ENCODE measurements at places on chromosomes 3 and 15. TPM values are rescaled to one million over a fixed set of nuclear protein-coding genes. Genes with fewer than 3 reads are reported as not detected.

- DNase-seq = no peak
These were observed 977.7 kb downstream of the PLOD2 start for GRCh38 chr3:145183261-145183660.

GRCh38 chr15:68403161-68403941 lies 28.6 kb downstream of the ITGA11 start:
- DNase-seq = no peak

DNA sequence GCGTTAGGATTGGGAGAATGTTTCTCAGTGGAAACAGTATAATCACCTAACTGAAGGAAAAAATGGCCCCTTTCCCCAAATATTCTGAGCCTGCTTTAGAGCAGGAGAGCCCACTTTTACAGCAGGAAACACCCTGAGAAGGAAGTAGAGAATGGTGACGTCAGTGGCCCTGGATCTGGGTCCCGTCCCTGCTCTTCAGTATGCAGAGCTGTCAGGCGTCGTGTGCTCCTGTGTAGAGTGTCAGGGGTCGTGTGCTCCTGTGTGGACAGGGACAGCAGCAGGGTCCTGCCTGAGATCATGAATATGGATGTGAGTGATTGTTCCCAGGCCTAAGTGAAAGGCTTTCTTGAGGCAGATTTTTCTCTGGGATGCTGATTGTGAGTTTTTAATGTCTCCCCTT lies 45.2 kb downstream of the CGNL1 start:
- DNase-seq = no peak

- no peak for DNase-seq
These were observed 147.4 kb downstream of the GHSR start for GRCh38 chr3:172300862-172301261.

GRCh38 chr3:171809611-171809860 lies 747 bp downstream of the PLD1 start:
- DNase-seq = no peak

- no peak for DNase-seq
These were observed 2.1 kb downstream of the TNFAIP8L3 start for GRCh38 chr15:51092480-51093040.

Gene PODXL2
- total RNA-seq = 2.5 TPM
